Kidney (tissue), 22 donors: ENCODE measurements at places on chromosomes 5 and 9.

- DNase-seq = no peak
Measured at GRCh38 chr9:110802416-110803035, 133.9 kb downstream of the MUSK start.

DNA sequence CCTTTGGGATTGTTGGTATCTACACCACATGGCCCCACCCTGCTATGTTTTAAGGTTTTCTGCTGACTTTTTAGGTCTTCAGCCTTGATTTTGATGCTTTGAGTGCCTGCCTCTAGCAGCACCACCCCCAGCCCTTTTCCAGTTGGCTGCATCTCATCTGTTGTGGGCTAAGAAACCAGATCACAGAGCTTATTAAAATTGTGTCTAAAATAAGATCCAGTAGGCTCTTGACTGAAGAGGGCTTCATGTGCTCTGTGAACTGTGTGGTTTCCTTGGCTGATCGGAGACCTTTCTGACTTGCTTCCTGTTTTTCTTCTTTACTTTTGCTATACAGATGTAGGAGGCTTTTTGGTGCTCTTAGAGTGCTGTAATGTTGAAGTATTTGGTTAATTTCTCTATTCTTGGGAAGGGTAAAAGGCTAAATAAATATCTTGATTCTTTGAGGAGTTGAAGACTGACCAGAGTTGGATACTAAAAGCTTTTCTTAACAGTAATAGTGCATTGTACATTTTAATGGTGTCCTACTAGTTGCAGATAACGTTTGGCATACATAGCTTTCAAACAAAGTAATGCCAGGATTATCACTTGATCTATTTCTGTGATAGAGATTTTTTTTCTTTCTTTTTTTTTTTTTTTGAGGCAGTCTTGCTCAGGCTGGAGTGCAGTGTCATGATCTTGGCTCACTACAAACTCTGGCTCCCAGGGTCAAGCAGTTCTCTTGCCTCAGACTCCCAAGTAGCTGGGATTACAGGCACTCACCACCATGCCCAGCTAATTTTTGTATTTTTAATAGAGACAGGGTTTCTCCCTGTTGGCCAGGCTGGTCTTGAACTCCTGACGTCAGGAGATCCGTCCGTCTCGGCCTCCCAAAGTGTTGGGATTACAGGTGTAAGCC is 4.5 kb downstream of the UBE2D2 start:
- DNase-seq = no peak

- no peak for DNase-seq
Measured at GRCh38 chr9:89481538-89481915, 16.4 kb downstream of the SEMA4D start.

DNA sequence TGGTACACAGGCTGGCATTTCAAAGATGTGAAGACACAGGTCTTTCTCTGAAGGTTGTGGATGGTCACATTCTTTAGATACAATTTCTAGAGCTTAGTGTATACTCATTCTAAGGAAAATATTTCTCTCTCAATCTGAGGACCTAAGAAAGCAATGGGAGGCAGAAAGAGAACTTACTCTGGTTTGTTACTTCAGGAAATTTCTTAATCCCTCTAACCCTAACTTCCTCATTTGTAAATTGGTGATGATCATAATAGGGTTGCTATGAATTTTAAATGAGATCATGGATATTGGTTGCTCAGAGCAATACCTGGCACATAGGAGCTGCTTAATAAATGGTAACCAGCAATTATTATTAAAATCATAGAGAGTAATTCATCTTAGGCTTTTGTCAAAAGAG is 22.1 kb downstream of the FAM170A start:
- no peak for DNase-seq

DNA sequence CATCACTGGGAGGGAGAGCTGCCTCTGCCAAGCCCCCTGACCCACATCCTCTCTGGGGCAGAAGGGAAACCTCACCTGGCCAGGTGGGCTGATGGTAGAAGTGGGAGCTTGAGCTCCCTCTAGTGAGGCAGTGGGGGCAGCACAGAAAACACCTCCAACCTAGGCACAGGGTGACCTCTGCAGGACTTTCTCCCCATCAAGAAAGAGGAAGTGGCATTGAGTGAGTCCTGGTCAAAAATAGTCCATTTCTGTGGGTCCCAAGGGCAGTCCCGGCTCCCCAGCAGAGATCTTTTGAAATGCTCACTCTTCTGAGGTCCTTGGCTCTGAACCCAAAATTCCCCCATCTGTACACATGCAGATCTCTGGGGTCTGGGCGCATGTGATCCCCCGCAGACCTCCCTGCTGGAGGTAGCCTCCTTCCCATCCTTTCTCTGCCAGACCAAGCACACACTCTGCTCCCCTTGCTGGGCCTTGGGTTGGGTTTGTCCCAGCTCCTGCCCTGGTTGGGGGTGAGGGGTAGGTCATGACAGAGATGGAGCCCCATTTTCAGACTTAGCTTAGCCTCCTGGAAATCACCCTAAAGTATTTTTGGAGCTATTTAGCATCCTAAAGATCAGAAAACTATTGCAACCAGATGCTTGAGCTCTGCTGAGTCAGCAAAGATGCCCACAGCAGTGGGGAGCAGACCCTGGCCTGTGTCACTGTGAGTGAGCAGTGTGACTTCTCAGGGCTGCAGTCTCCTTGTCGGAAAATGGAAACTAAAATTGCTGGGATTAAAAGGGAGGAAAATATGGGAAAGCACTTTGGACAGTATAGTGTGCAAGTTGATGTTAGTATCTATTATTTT is 41.6 kb upstream of the LCP2 start:
- no peak for DNase-seq

- no peak for DNase-seq
Measured at GRCh38 chr5:172110260-172110815, 77.7 kb downstream of the STK10 start.

- no peak for DNase-seq
Measured at GRCh38 chr9:97591535-97591934, 41.6 kb downstream of the TSTD2 start.

DNA sequence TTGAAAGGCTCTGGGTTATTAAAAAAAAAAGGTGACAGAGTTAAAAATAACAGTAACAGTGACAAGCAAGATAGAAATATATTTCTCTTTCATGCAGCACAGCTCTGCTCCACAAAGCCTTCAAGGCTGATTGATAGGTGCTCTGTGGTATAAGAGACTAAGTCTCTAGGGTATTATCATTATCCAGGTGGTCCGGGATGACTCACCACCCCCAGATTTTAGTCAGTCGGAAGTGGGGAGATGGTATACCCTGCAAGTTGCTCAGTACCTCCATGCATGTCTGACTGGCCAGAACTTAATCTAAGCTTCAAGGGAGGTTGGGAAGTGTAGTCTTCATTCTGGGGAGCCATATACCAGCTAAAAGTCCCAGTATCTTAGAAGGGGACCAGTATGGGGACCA is 76.1 kb downstream of the SLC1A3 start:
- DNase-seq = no peak

GRCh38 chr5:171706736-171707441 is 78.7 kb upstream of the SMIM23 start:
- DNase-seq = peak; percentile 3

GRCh38 chr5:57529864-57530263 is 47.3 kb upstream of the ACTBL2 start:
- no peak for DNase-seq

- no peak for DNase-seq
Measured at GRCh38 chr5:109703166-109703565, 13.4 kb downstream of the MAN2A1 start.

GRCh38 chr5:150515446-150515845 is 7.5 kb downstream of the NDST1 start:
- no peak for DNase-seq

DNA sequence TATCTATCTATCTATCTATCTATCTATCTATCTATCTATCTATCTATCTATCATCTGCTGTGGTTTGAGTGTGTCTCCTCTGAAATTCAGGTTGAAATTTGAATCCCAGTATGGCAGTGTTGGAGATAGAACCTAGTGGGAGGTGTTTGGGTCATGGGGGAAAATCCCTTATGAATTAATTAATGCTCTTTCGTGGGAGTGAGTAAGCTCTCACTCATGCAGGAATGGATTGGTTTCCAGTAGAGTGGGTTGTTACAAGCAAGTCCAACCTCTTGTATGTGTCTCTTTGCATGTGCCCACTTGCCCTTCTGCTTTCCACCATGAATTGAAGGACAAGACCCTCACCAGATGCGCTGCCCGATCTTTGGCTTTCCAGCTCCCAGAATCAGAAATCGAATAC is 113.0 kb downstream of the ANXA1 start:
- DNase-seq = no peak

GRCh38 chr5:14450018-14450524 is 131.5 kb upstream of the OTULINL start:
- DNase-seq = no peak

DNA sequence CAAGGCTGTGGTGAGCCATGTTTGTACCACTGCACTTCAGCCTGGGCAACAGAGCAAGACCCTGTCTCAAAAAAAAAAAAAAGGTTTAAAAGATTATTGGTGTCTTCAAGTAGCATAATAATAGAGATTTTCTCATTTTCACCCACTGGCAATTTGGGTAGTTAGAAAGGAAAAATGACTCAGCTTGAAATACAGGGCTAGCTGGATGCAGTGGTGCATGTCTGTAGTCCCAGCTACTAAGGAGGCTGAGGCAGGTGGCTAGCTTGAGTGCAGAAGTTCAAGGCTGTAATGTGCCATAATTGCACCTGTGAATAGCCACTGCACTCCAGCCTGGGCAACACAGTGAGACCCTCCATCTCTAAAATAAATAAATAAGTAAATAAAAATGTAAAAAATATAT is 111.1 kb downstream of the ARRDC3 start:
- DNase-seq = no peak

DNA sequence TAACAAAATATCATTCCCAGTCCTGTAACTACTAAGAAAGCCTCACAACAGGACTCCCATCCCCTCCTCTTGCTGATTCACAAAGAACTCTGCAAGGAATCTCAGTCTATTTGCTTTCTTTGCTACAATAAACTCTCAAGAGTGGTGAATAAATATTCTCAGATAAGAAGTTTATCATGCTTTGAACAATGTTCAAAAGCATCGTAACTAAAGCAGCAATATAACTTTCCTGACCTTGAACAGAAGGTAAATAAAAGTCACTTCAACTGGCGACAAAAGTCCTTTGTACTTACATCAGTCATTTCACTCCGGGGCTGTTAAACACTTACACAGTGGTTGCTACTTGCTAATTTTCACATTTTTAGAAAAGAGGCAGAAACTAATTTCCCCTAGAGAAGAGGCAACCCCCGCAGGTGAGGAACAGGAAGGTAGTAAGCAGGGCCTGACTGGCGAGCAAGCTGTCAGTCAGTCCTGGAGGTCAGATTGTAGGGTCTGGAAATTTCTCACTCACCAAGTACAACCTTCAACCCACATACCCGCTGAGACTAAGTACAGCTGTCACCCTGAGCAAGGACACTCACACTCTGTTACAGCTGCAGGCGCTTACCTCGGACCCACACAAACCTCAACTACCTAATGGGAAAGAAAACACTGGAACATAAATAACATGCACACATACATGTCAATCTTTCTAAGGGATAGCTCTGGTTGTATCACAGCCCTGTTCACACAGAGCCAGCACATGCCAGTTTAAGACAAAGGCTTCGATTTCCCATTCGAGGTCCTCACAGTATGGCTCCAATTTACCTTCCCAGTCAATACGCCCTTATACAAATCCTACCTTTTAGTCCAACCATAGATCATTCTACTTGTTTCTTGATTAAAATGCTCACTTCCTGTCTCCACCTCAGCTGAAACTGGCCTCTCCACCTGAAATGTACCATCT is 104.6 kb upstream of the RETREG1 start:
- DNase-seq = no peak

- DNase-seq = no peak
Measured at GRCh38 chr9:38768351-38768761, 48.4 kb upstream of the FAM240B start.

- no peak for DNase-seq
Measured at GRCh38 chr9:109939698-109940342, 159.8 kb downstream of the PALM2AKAP2 start.

GRCh38 chr5:18050776-18051175 is 416.5 kb downstream of the TAF11L14 start:
- DNase-seq = no peak

DNA sequence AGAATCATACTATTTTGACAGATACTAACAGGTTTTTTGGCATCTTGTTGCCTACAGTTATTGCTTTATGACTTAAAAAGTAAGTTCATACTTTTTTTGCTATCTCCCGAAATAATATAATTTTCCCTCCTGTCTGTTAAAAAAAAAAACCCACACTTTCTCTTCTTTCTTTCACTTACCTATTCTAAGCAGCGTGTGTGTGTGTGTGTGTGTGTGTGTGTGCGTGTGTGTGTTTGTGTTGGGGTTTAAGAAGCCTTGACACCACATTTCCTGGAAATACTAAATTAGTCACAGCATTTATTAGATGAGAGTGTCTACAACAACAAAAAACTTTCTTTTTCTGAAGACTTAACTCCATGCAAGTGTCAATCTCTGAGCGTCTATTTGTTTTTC is 12.4 kb downstream of the TNFAIP8 start:
- DNase-seq = no peak

GRCh38 chr9:36744678-36745077 is 172.0 kb downstream of the MELK start:
- DNase-seq = no peak

DNA sequence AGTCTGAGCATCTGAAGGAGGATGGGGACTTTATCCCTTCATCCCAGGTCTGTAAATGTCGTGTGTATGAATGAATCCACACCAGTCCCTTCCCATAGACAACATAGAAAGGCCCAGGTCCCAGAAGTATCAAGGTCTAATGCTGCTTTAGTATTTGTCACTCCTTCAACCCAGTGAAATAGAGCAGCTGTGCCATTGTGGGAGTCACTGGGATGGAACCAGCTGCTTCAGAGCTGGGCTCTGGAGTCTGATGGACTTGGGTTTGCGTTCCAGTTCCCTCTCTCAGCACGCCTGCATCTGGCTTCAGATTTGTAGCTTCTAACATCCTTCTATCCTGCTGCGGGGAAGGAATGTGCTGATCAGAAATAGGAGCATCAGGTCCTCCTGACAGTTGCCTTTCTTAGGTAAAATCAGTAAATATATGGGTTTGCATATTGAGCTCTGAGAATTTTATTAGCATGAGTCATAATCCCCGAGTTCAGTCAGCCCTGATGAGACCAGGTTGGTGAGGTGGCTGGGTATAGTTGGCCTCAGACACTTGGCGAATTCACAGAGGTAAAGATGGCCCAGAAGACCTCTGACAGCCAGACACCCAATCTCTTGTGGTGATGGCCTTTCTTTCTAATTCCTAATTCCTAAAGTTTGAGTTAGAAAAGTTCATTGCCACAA is 10.1 kb downstream of the ACO1 start:
- no peak for DNase-seq

DNA sequence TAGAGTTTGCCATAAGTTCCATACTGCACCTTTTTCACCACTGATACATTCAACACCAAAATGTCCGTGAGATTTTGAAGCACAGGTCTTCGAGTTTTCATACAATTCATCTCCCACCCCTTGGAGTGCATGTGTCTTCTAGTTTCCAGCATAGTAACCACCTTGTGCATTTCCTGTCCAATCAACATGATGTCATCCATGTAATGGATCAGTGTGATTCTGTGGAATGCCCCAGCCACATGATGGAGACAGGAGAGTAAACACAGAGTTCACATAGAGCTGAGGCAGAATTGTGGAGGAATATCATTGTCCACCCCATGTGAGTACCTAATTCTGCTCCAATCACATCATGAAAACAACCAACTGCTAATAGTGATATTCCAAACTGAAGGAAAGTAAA is 441.5 kb upstream of the CDH6 start:
- DNase-seq = no peak

GRCh38 chr5:103232393-103232999 is 26.1 kb upstream of the MACIR start:
- DNase-seq = no peak
